ENCODE measurements at places on chromosomes 11 and 22. TPM values are rescaled to one million over a fixed set of nuclear protein-coding genes. Genes with fewer than 3 reads are reported as not detected.

DNA sequence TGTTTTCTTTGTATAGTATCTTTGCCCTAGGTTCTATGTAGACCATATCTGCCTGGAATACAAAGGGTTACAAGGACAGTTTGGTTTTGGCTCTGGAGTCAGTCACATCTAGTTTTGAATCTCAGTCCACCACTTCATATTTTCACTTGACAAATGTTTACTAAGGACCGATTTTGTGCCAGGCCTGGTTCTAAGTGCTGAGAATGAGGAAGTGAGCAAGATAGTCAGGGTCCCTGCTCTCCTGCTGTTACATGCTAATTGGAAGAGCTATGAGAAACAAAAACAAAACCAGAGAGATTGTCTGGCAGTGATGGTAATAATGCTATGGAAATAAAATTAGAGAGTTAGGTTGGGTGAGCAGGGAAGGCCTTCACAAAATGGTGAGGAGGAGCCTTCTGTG, 66.1 kb upstream of the ARHGAP20 start:
- no peak for DNase-seq

DNA sequence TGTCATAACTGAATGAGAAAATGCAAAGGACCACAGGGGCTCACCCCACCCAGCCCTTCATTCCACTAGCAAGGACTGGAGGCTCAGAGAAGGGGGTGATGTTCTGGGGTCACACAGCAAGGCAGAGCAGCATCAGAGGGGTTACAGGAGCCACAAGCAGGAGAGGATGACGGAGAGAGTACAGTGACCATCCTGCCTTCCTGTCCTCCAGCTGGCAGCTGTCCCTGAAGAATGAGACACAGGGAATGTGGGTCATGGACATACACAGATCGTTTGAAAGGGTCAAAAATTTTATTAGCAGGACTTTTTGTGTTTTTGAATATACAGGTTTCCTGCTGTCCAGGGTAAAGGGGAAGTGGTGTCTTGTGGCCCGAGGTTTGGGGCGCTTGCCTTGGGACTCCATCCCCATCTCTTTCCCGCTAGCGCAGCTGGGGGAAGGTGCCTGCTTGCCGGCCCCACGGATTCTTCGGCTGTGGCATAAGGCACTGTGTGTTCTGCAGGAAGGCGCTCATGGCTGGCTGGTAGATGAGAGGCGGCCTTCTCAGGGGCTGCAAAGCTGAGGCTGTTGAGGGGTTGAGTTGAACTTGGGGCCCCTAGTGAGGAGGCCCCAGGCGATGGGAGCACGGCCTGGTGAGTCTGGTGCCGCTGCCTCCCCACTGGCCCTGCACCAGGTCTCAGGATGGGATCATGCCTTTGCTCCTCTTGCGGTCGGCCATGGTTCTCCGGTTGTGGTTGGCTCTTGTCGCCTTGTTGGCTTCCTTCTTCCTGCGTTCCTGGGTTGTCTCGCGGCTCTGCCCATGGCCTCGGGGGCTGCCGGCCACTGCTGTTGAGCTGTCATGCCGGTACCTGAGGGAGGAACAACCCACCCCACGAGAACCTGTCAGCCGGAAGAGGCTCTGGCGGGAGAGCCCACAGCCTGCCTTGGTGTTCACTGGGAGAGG, 21.4 kb downstream of the UQCR10 start:
- no peak for DNase-seq

DNA sequence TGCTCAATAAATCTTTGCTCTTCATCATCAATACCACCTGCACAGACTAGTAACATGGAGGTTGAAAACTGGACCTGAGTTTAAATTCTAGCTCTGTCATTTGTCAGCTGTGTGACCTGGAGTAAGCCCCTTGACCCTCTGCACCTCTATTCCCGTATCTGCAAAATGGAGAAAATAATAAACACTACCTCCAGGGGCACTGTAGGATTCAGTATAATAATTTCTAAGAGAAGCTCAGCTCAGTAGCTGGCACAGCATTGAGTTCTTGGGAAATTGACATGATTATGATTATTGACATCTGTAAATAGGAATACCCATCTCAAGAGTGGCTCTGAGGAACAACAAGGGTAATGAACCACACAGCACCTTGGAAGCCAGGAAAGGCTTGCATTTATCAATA, 78.4 kb downstream of the MN1 start:
- no peak for DNase-seq

GRCh38 chr11:134755535-134755934, 343.5 kb upstream of the B3GAT1 start:
- no peak for DNase-seq

- DNase-seq: no peak
These were observed 41.7 kb downstream of the HORMAD2 start for GRCh38 chr22:30121960-30122359.

GRCh38 chr11:20250644-20251247, 90.5 kb upstream of the DBX1 start:
- no peak for DNase-seq

DNA sequence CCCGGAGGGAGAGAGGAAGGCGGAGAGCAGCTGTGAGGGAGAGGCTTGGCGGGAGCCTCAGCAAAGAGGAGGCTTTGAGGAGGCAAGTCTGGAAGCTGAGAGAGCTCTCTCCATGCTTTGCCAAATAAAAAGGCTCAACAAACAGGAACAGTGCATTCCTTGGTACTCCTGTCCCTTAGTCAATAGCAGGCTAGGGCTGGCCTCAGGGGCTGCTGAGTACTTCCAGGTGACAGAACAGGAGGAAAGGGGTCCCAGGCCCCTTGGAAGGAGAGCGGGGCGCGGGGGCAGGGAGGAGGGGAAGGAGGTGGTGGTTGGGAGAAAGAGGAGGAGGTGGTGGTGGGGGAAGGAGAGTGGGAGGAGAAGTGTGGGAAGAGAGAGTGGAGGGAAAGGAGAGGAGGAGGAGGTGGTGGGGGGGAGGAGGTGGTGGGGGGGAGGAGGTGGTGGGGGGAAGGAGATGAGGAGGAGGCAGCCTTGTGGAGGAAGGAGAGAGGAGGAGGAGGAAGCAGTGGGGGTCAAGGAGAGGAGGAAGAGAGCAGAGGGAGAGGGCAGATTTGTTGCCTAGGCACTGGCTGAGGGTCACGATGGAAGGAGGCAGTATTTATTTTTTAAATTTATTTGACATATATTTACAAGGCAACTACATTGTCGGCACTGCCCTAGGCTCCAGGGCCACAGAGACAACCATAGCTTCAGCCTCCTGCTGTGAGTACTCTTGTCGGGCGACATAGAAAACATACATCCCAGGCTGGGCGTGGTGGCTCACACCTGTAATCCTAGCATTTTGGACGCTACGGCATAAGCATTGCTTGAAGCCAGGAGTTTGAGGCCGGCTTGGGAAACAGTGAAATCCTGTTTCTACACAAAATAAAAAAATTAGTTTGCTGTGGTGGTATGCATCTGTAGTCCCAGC, 74.2 kb upstream of the ZBED5 start:
- no peak for DNase-seq

- no peak for DNase-seq
These were observed 13.5 kb upstream of the TUB start for GRCh38 chr11:8067567-8067928.

GRCh38 chr11:76603202-76603601, 67.3 kb downstream of the LRRC32 start:
- peak; percentile 11 for DNase-seq

GRCh38 chr11:13290221-13290980, 12.8 kb downstream of the BMAL1 start:
- DNase-seq: no peak

DNA sequence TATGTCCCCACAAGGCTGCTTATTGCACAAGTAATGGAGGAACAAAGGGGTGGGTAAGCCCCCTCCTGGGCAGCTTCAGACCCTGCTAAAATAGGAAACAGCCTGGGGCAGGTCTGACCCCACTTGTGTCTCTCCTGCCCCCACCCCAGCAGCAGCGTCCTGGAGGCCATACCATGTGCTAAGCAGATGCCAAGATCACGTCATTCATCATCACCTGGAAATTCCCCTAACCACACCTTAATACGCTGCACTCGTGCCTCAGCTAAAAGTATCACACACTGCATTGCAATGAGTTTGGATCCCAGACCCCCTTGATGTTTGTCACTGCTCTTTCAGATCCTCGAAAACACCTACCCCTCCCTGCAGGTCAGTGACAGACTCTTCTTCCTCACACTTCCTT, 27.8 kb upstream of the GGTLC2 start:
- DNase-seq: no peak

ATXN10 gene
- 42.9 TPM for total RNA-seq

VWCE gene
- total RNA-seq: 0.68 TPM

KCNQ1OT1 gene
- 1.8 TPM for total RNA-seq

RGL4 gene
- not detected for total RNA-seq

EWSR1 gene
- 130 TPM for total RNA-seq

Measured in lower leg skin (tissue), 4 donors.